ENCODE measurements at places on chromosomes 4 and X. TPM values are rescaled to one million over a fixed set of nuclear protein-coding genes. Genes with fewer than 3 reads are reported as not detected.

- DNase-seq, result peak; percentile 21
Observed at GRCh38 chr4:94635177-94635576, 122.6 kb upstream of the BMPR1B start.

DNA sequence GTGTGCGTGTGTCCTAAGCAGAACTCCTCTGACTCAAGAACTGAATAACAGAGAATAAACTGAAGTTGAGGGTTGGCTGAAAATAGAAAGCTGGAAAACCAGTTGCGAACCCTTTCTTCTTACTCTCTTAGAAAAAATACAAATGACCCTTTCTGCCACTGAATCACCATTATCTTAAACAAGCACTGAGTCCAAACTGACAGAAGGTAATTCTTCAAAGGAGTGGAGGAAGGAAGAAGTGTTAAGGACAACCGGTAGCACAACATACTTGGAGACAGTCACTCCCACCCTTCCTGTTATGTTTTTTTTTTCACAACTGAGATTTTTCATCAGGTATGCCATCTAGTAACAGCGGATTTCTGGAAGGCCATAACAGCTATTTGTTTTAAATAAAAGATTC lies 38.1 kb downstream of the HELQ start:
- DNase-seq, result no peak

DNA sequence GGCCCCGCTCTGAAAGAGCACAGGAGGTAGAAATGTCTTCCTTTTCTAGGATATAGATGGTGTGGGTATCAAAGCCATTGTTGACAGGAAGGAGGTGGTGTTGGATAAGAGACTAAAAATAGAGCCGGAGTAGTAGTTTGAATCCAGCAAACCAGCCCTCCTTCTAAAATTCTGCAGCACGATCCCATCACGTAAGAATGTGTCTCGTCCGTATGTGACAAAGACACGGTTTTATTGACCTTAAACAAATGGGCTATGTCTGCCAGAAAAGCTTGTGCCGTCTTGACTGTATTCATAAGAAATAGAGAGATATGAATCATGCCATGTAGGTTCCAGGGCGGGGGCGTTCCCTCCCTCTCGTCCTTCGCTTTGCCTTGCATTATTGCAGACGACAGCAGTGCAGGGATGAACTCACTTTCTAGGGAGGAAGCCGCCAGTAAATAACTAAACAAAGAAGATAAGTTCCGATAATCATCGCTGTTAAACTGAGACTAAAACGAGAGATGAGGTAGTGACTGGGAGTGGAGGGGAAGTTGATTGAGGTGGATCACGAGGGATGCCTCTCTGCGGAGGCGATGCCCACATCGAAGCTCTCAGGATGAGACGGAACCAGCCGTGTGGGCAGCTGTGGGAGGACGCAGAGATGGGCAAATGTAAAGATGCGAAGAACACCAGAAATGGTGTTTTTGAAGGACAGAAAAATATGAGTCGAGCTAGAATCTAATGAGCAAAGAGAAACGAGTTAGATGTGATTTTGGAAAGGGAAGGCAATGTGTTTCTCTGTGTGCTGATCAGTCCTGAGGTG lies 3.4 kb downstream of the TENM3 start:
- DNase-seq, result no peak

GRCh38 chrX:118522230-118522926 lies 26.8 kb downstream of the DOCK11 start:
- DNase-seq, result no peak

- DNase-seq, result peak; percentile 54
Observed at GRCh38 chrX:150688911-150689451, 4.2 kb upstream of the MTMR1 start.

DNA sequence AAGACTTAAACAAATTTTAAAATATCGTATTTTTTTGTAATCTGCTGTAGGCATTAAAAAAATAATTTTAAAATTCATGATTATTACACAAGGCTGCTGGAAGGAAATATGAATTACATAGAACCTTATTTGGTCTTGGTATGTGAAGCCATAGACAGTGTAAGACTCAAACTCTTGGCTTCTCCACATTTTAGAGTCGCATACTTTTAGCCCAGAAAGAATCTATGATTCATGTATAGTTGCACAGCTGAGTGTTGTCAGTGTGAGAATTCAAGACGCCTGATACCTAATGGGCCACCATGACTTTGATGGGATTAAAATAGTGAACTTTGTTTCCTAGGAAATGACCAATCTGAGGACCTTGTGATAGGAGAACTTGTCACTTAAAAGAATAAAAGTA lies 1.4 kb downstream of the INTU start:
- DNase-seq, result no peak

DNA sequence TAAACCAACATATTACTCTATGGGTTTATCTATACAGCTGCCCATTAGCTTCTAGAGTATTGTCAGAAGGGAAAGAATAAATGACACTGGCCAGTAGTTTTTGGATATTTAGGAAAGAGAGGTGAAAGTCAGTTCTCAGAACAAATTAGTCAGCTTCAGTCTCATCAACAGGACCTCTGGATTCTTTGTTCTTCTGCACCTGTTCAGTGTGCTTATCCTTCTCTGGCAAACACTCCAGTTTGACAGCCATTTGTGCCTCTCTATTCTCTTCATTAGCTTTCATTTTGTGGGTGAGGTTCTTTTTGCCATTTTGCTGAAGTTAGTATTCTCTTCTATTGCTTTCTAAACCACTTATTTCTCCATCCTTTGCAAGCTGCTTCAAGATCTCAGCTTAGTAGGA lies 107.0 kb downstream of the PCDH18 start:
- no peak for DNase-seq

TNIP3 gene
- total RNA-seq, result 0.28 TPM

All from dermis blood vessel endothelial cell (primary cell).